ENCODE measurements at places on chromosomes 5 and 9. TPM values are rescaled to one million over a fixed set of nuclear protein-coding genes. Genes with fewer than 3 reads are reported as not detected.

DNA sequence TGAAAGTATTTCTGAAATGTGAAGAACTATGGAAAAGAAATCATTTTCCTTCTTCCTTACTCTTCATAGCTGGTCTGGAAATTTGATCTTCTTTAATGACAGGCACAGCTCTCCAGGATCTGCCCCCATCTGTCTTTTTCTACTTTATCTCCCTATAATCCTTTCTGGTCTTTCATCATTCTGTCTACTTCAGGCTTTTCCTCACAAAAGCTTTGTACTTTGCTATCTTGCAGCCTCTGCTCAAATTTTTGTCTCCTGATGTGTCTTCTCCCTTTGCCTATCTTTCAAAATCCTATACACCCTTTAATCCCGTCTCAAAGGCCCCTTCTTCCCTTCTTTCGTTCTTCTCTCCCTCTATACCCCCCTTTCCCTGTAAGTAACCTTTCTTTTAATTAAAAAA, 114.9 kb upstream of the ATP10B start:
- no peak for DNase-seq
- H3K4me1 ChIP-seq: no peaks in the 10 kb centered on the region
- H3K4me3 ChIP-seq: no peak overlapping the region
- H3K36me3 ChIP-seq: no peaks in the 10 kb centered on the region
- no peak overlapping the region for H3K27ac ChIP-seq

DNA sequence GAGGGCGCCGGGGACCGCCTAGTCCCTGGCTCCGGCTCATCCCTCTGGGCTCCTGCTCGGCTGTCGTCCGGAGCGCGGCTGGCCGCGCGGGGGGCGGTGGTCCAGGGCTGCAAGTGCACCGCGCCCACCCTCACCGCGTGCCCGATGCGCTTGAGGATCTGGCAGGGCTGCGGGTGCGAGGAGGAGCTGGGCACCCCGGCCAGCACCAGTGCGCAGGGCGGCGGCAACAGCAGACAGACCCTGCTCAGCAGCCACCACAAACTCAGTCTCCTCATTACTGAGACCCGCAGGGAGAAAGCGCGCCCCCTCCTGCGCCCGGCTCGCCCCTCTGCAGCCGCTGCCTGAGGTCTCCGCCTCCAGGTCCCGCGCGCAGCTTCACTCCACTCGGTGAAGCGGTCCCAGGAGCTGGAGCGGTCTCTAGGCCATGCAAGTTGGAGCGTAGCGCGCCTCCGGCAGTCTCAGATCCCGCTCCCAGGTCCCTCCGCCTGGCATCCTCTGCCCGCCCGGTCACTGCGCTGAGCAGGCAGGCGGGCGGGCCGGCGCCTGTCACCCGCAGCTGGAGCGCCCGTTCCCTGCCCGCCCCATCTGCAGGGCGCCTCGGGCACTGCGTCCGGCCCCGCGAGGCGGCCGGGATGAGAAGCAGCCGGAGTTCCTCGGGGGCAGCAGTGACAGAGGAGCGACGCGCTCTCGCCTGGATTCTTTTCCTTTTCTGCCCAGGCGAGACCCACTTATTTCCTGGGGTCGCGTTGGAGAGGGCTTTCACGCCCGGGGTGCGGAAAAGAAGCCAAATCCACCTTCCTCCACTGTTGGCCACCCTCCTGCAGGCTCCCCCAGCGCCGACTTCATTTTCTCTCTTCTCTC, 512 bp downstream of the GRIN3A start:
- H3K4me3 ChIP-seq: peak overlapping the region; percentile 67
- peaks cover 90% of the 10 kb centered on the region for H3K27me3 ChIP-seq
- H3K36me3 ChIP-seq: no peaks in the 10 kb centered on the region
- peak; percentile 12 for DNase-seq
- H3K4me1 ChIP-seq: peaks cover 15% of the 10 kb centered on the region

DNA sequence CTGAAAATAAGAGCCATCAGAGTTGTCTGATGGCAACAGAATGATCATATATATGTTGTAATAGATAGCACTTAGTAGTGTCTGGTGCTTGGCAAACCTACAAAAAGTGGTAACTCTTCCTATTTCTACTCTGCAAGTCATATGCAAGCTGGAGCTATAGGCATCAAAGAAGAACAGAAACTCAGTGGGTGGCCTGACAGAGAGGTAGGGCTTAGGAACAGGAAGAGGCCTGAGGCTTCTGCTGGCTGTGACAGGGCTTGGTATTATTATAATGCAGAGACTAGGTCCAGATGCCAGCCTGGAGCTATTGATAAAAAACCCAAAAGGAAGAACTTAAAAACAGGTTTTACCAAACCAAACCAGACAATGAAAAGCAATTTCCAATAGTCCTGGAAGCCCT, 4.4 kb upstream of the DIAPH1 start:
- DNase-seq: no peak
- H3K27me3 ChIP-seq: no peaks in the 10 kb centered on the region
- peaks cover 80% of the 10 kb centered on the region for H3K36me3 ChIP-seq
- no peak overlapping the region for H3K27ac ChIP-seq
- no peak overlapping the region for H3K4me3 ChIP-seq

GRCh38 chr9:129037767-129038098, 1.3 kb downstream of the MIGA2 start:
- peak overlapping the region; percentile 92 for H3K27ac ChIP-seq
- H3K4me3 ChIP-seq: peak overlapping the region; percentile 100
- no peaks in the 10 kb centered on the region for H3K27me3 ChIP-seq
- no peak for DNase-seq
- H3K36me3 ChIP-seq: peaks cover 27% of the 10 kb centered on the region

- no peak overlapping the region for H3K4me3 ChIP-seq
- DNase-seq: no peak
- no peaks in the 10 kb centered on the region for H3K36me3 ChIP-seq
- no peaks in the 10 kb centered on the region for H3K27me3 ChIP-seq
- no peaks in the 10 kb centered on the region for H3K4me1 ChIP-seq
These were observed 389.7 kb downstream of the TAF11L14 start for GRCh38 chr5:18023986-18024385.

DNA sequence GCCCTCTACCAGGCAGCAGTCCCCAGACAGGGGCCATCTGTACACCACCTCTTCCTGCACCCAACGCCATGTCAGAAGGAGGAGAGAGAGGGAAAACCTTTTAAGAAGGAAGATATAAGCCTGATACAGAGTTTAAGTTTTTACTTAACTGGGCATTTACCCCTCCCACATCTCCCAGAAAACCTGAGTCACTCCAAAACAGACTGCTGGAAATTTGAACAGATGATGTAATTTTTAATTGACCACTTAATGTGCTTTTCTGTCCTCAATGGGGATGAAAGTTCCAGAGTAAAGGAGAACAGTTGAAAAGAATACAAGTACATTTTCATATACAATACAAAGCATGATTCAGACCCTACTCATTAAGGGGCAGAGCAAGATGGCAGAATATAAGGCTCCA, 63.9 kb downstream of the TTC39B start:
- no peaks in the 10 kb centered on the region for H3K27me3 ChIP-seq
- peaks cover 11% of the 10 kb centered on the region for H3K4me1 ChIP-seq
- H3K27ac ChIP-seq: no peak overlapping the region

DNA sequence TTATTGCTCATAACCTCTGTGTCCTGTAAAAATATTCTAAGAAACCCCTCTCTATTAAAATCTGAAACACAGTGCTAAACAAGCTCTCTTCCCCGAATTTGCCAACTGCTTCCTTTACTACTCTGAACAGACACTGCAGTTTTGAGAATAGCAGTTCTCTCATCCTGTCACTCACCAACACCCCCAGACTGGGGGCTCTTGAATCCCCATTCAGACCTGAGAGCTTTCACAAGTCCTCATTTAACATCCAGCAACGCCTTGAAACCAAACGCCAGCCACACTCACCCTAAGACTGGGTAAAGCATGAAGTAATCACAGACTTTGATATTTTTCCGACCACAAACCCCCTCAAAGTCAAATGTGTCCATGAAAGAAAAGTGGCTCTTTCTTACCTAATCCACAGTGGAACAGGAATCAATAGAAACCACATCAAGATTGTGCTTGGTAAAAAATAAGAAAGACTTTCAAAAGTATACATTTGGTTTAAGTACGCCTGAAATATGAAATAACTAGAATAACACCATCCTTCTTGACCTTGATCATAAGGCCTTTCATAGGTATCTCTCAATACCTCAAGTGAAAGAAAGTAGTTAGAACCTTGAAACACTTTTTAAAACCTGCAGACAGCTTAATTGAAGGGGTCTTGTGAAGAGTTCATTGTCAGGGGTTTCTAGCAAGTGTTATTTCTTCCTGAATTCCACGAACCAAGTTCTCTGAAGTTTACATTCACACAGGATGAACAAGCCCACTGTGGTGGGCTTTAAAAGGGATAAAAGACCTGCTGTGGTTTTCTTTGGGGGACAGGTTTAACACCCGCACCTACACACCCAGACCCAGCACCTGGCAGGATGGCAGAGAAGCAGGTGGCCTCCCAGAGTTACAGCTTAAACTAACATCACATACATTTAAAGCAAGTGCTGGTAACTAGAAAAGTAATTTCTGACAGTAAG, 412.6 kb downstream of the MLLT3 start:
- H3K36me3 ChIP-seq: no peaks in the 10 kb centered on the region
- no peak overlapping the region for H3K4me3 ChIP-seq
- no peaks in the 10 kb centered on the region for H3K4me1 ChIP-seq
- H3K27ac ChIP-seq: no peak overlapping the region
- no peak for DNase-seq

GRCh38 chr9:87564791-87565241, 67.1 kb downstream of the DAPK1 start:
- no peak overlapping the region for H3K27ac ChIP-seq
- H3K36me3 ChIP-seq: no peaks in the 10 kb centered on the region
- no peaks in the 10 kb centered on the region for H3K27me3 ChIP-seq

GRCh38 chr9:133815781-133816180, 77.6 kb upstream of the SARDH start:
- H3K4me3 ChIP-seq: no peak overlapping the region
- no peaks in the 10 kb centered on the region for H3K36me3 ChIP-seq
- no peak overlapping the region for H3K27ac ChIP-seq
- DNase-seq: no peak
- H3K27me3 ChIP-seq: no peaks in the 10 kb centered on the region

DNA sequence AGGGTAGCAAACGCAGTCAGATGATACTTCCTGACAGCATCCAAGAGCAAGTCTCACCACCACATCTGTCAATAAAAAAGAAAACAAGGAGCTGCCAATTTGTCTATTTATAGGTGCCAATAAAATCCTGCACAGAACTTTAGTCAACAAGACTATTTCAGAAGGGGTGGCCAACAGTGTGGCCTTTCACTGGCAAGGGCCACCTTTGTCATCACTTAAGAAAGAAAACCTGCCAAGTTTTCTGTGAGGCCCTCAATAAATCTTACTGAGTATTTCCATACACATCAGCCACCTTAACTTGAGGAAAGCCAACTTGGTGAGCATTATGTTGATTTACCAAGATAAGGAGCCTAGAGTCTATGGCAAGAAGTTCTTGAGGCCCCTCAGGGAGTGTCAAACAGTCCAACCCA, 312.3 kb downstream of the ENC1 start:
- no peak overlapping the region for H3K27ac ChIP-seq
- no peaks in the 10 kb centered on the region for H3K27me3 ChIP-seq
- no peaks in the 10 kb centered on the region for H3K36me3 ChIP-seq
- H3K4me3 ChIP-seq: no peak overlapping the region
- no peaks in the 10 kb centered on the region for H3K4me1 ChIP-seq

- no peak for DNase-seq
- no peaks in the 10 kb centered on the region for H3K27me3 ChIP-seq
- peak overlapping the region; percentile 50 for H3K4me3 ChIP-seq
These were observed 11.4 kb downstream of the LRRC8A start for GRCh38 chr9:128893354-128893753.

DNA sequence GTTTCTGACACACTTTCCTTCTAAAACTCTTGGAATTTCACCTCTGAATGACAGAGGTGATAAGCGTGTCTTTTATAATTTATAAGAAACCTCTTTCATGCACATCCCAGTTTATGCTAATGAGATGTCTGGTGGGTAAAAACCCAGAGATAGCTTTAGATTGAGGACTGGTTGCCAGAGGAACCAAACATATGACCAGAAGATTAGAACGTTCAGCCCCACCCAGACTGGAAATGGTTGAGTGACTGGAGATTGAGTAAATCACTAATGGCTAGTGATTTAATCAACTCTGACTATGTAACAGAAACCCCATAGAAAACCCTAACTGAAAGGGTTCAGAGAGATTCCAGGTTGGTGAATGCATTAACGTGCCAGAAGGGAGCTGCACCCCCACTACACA, 69.2 kb downstream of the CDH18 start:
- no peak overlapping the region for H3K4me3 ChIP-seq
- no peaks in the 10 kb centered on the region for H3K36me3 ChIP-seq
- no peak for DNase-seq
- H3K27ac ChIP-seq: no peak overlapping the region
- H3K27me3 ChIP-seq: no peaks in the 10 kb centered on the region
- H3K4me1 ChIP-seq: no peaks in the 10 kb centered on the region

DNA sequence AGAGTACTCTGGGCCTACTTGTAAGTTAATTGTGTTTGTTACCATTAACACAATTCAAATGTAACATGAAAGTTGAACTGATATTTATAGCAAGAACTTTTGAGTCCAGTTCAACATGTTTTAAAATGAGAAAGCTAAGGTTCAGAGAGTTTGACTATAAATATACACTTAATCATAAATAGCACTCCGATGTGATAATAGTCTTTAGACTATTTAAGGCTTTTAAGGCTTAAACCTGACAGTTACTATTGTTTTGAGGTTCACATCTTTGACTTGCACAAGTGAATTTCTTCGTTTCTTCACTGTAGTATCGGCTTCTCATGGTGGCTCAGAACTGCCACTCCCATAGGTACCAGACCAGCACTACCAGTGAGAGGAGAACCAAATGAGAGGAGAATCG, 42.4 kb downstream of the ZNF608 start:
- no peaks in the 10 kb centered on the region for H3K27me3 ChIP-seq
- H3K27ac ChIP-seq: no peak overlapping the region
- H3K4me1 ChIP-seq: peaks cover 77% of the 10 kb centered on the region
- H3K36me3 ChIP-seq: peaks cover 9% of the 10 kb centered on the region
- H3K4me3 ChIP-seq: no peak overlapping the region
- no peak for DNase-seq

DNA sequence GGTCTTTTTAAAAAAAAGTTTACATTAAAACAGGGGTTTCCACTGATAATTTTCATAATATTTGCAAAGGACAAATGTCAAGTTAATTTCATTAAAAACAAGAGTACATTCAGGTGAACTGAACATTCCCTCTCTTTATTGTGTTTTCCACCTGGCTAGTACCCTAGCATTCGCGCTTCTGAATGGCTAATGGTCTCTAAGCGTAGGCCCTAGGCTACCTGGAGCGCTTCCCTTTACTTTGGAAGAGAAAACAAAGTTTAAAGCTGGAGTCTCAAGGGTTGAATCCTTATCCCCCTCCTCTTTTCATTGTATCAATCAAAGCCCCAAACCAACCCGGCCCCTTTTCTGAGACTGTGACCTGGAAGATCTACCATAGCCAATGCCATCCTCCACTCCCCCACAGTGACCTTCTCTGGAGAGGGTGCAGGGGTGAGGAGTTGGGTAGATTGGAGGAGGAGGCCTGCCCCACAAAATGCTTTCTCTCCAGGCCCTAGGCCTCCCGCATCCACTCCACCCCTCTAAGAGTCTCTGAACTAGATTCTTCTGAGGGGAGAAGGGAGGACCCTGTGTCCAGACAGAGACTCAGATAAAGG, 73.3 kb upstream of the TBCA start:
- no peak for DNase-seq
- no peak overlapping the region for H3K27ac ChIP-seq
- H3K27me3 ChIP-seq: peaks cover 45% of the 10 kb centered on the region
- H3K36me3 ChIP-seq: no peaks in the 10 kb centered on the region

The FOXI1 gene
- total RNA-seq: not detected

The INSL4 gene
- not detected for total RNA-seq

The TAF1L gene
- not detected for total RNA-seq

The PIP5KL1 gene
- total RNA-seq: 0.85 TPM

Measured in left ventricle myocardium inferior (tissue), 1 donor.